T-helper 2 cell treated with Interferon-gamma antibody and Interleukin-4, amounts not matched to agents 5 μg/mL and 100 μg/mL, for 36 hours (primary cell): ENCODE measurements at places on chromosomes 16 and 17.

DNA sequence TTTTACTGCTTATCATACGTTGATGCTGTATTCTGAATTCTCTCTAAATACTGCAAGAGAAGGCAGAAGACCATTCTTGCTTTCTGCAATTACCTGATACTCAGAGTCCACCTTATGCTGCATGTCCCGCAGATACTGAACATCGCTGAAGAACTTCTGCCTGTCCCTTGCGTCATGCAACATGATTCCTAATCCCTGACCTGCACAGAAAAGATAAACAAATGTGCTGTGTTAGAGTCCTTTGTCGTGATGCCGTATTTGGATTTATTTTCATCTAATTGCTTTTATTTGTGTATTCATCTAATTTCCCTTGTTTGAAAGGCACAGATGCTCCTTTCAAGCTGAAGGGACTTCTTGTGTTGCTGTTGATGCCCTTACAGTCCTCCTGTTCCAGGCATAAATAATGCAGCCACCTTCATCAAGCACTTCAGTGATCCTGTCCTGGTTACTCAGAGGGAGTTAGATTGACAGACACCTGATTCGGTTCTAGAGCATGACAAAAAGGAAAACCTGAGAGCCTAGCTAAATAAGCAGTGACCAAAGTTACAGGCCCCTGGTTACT, 6.5 kb downstream of the MARCHF10 start:
- no peaks in the 10 kb centered on the region for H3K4me1 ChIP-seq
- H3K27ac ChIP-seq, result no peak overlapping the region
- H3K36me3 ChIP-seq, result no peaks in the 10 kb centered on the region
- peaks cover 13% of the 10 kb centered on the region for H3K27me3 ChIP-seq
- H3K4me3 ChIP-seq, result no peak overlapping the region

DNA sequence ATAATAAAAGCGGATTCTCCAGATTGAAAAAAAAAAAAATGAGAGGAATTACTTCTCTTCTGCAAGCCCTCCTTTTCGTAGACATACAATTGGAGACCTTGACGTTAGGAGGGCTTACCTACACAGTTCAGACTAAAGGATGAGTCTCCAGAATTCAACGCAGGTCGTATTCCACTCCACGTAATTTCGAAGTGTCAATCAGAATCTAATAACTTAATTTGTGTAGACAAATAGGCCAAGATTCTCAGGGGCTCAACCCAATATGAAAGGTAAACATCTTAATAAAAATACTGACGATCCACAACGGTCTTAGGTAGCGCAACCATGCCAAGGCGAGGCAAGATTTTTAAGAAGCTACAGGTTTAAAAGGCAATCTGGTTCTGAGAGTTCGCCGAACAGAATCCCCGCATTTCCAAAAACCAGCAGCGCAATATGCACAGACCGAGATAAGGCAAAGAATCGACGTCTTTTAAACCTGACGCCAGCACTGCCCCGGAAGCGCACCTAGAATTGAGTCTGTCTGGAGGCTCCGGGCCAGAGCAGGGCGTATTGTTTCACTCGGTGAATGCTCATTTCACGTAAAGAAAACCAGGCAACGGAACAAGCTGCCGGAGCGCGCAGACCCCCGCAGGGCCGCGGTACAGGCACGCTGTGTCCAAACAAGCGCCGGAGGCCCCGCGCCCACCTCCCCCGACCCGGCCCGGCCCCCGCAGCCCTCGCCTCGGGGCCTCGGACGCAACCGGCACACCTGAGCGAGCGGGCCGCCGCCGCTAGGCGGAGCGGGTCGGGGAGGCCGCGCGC, 623 bp downstream of the MBTPS1 start:
- H3K36me3 ChIP-seq, result peaks cover 2% of the 10 kb centered on the region
- no peaks in the 10 kb centered on the region for H3K27me3 ChIP-seq
- peak overlapping the region; percentile 90 for H3K27ac ChIP-seq
- no peak for DNase-seq

GRCh38 chr16:54677308-54677950, 253.2 kb upstream of the IRX5 start:
- H3K27me3 ChIP-seq, result no peaks in the 10 kb centered on the region
- no peaks in the 10 kb centered on the region for H3K36me3 ChIP-seq
- DNase-seq, result no peak
- no peaks in the 10 kb centered on the region for H3K4me1 ChIP-seq

DNA sequence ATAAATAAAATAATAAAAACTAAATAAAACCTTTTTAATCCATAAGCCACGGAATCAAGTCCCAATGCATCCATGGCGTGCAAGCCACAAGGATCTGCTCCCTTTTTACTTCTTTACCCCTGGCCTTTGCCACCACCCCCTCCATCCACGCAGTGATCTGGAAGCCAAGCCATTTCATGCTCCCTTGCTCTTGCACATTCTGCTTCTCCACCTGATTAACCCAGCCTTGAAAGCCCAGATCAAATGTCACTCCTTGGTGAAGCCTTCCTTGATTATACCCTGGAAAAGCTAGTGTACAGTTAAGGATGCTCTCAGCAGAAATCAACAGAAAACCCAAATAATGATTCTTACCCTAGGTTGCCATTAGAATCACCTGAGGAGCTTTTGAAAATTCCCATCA, 9.9 kb downstream of the LRRC3C start:
- no peak overlapping the region for H3K27ac ChIP-seq
- no peak for DNase-seq
- no peaks in the 10 kb centered on the region for H3K36me3 ChIP-seq
- H3K4me3 ChIP-seq, result no peak overlapping the region
- no peaks in the 10 kb centered on the region for H3K27me3 ChIP-seq

DNA sequence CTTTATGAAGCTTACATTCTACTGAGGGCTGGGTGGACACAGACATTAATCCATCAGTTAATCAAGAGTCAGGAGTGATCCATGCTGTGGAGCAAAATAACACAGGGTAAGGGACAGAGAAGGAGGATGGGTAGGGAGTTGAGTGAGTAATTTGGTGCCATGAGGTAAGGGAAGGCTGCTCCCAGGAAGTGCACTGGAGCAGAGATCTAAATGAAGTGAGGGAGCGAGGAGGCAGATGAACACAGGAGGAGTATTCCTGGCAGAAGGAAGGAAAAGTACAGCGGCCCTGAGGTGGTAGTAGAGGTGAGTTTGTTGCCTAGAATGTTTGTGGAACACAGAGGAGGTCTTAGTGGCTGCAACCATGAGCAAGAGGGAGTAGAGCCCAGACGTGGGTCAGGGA, 34.8 kb downstream of the ASIC2 start:
- H3K4me3 ChIP-seq, result no peak overlapping the region
- DNase-seq, result no peak
- no peaks in the 10 kb centered on the region for H3K4me1 ChIP-seq
- no peak overlapping the region for H3K27ac ChIP-seq
- peaks cover 2% of the 10 kb centered on the region for H3K27me3 ChIP-seq

GRCh38 chr16:67184995-67185650, 1.4 kb upstream of the MATCAP1 start:
- peaks cover 10% of the 10 kb centered on the region for H3K4me1 ChIP-seq
- H3K27ac ChIP-seq, result peak overlapping the region; percentile 85
- no peaks in the 10 kb centered on the region for H3K36me3 ChIP-seq

DNA sequence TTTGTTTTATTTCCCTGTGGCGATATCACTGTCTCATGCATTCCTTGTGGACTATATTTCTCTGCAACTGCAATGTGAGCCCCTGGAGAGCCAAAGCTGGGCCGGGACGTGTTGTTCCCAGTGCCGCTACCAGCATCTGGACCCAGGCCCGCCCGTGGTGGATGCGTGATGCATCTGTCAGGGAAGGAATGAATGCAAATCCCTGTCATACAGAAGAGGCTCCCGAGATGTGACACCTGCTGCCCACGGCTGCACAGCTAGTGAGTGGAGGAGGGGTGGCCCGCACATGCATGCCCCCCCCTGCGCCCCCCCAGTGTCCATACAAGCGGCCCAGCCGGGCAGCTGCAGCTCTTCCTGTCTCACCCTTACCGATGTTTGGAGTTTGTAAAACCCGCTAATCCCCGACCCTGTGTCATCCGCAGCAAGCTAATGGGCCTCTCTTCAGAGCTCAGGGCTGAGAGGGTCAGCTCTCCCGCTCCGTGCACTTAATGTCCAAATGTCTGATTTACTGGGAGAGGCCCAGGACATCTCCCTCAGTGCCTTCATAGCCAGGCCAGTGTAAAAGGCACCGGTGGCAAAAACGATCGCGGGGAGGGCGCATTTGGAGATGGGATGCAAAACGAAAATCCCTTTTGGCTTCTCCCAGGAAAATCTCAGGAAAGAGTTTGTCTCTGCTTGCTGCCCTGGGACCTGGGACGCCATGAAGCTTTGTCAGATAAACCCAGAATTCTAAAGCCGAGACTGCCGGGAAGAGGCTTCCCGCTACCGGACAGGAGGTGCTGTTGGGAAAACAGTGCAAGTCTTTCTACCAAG, 91.8 kb downstream of the FOXL1 start:
- peaks cover 17% of the 10 kb centered on the region for H3K4me1 ChIP-seq
- no peak for DNase-seq
- H3K27me3 ChIP-seq, result no peaks in the 10 kb centered on the region
- no peak overlapping the region for H3K27ac ChIP-seq
- no peak overlapping the region for H3K4me3 ChIP-seq
- no peaks in the 10 kb centered on the region for H3K36me3 ChIP-seq

- no peak for DNase-seq
- no peaks in the 10 kb centered on the region for H3K36me3 ChIP-seq
- no peak overlapping the region for H3K27ac ChIP-seq
- H3K4me1 ChIP-seq, result no peaks in the 10 kb centered on the region
- H3K4me3 ChIP-seq, result no peak overlapping the region
- H3K27me3 ChIP-seq, result no peaks in the 10 kb centered on the region
Observed at GRCh38 chr17:78472035-78472905, 93.8 kb downstream of the PGS1 start.

DNA sequence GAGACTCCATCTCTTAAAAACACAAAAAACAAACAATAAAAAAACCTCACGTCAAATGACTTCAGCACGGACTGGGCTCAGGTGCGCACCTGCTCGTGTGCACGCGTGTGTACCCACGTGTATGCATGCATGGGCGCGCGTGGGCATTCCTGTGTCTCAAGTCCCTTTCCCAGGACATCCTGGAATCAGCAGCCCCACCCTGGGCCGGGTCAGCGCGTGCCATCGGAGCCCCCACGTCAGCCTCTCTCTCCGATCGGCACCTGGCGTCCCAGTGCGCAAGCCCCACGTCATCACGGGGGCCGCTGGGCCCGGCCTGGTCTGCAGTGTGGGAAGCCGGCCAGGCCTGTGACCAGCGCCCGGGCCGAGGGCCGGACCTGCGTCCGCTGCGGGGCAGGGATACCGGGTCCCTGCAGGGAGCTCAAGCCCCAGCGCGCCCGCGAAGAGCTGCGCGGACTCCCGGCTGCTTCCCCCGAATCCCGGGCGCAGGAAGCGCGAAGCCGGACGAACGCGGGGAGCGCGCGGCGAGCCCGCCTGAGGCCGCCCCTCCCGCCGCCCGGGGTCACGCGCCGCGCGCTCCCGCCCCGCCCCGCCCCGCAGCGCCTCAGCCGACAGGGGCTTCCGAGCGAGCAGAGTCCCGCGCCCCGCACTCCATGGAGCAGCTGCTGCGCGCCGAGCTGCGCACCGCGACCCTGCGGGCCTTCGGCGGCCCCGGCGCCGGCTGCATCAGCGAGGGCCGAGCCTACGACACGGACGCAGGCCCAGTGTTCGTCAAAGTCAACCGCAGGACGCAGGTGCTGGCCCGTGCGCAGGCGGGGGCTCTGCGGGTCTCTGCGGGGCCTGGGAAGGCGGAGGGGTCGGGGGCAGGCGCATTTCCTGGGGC, at the start of gene FN3K:
Gene FN3K, plus strand, starts transcription at position 629 of the 880 bp plus-strand sequence. Its CDS starts 22 bp downstream, at position 651.
- H3K4me3 ChIP-seq, result peak within 1 kb of the TSS; percentile 63
- peaks cover 25% of the 10 kb centered on the region for H3K36me3 ChIP-seq
- H3K27me3 ChIP-seq, result no peaks in the 10 kb centered on the region
- no peak within 1 kb of the TSS for H3K27ac ChIP-seq

DNA sequence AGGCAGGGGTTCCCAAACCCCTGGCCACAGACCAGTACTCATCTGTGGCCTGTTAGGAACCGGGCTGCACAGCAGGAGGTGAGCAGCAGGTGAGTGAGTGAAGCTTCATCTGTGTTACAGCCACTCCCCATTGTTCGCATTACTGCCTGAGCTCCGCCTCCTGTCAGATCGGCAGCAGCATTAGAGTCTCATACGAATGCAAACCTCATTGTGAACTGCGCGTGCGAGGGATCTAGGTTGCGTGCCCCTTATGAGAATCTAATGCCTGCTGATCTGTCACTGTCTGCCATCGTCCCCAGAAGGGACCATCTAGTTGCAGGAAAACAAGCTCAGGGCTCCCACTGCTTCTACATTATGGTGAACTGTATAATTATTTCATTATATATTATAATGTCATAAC, 25.1 kb upstream of the RMI2 start:
- no peaks in the 10 kb centered on the region for H3K27me3 ChIP-seq
- H3K4me3 ChIP-seq, result no peak overlapping the region
- no peaks in the 10 kb centered on the region for H3K36me3 ChIP-seq
- DNase-seq, result no peak

- peaks cover 84% of the 10 kb centered on the region for H3K36me3 ChIP-seq
- no peak for DNase-seq
- no peak overlapping the region for H3K27ac ChIP-seq
- H3K27me3 ChIP-seq, result no peaks in the 10 kb centered on the region
Observed at GRCh38 chr16:2757344-2757743, 4.9 kb downstream of the SRRM2 start.

DNA sequence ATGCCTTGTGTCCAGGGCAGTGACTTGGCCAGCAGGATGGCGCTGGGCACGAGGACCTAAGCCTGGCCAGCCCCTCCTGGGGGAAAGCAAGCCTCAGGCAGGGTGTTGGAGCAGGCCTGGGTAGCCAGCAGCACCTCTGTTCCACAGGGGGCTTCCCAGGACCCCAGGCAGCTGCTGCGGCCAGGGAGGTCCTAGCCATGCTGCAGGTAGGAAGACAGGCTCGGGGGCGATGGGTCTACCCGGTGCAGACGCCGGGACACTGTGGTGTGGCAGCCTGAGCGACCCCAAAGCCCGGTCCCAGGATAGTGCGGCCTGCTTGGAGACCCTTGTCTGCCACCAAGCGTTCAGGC, 22.4 kb upstream of the AATK start:
- H3K27me3 ChIP-seq, result no peaks in the 10 kb centered on the region
- DNase-seq, result no peak
- no peak overlapping the region for H3K4me3 ChIP-seq
- no peaks in the 10 kb centered on the region for H3K4me1 ChIP-seq

- DNase-seq, result peak; percentile 67
- peaks cover 2% of the 10 kb centered on the region for H3K4me1 ChIP-seq
- H3K36me3 ChIP-seq, result no peaks in the 10 kb centered on the region
- H3K27ac ChIP-seq, result no peak overlapping the region
Observed at GRCh38 chr17:42517516-42517915, 18.5 kb upstream of the NAGLU start.
